ENCODE measurements at places on chromosomes 13 and 19.

- no peak for DNase-seq
Measured at GRCh38 chr13:65095161-65096082, 2134.7 kb downstream of the PCDH9 start.

DNA sequence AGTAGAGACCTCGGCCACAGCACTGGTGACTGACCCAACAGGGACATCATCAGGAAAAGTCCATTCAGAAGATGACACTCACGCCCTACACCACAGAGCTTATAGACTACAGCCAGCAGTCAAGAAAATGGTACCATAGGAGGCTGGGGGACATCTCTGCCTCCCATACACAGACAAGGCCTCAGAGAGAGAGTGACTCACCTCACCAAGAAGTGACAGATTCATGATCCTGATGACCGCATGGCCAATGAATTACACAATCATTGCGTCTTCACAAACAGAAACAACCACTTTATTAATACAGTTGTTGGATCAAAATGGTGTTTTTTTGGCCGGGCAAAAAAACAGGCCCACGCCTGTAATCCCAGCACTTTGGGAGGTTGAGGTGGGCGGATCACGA, 260.8 kb upstream of the TSHZ3 start:
- DNase-seq = no peak

DNA sequence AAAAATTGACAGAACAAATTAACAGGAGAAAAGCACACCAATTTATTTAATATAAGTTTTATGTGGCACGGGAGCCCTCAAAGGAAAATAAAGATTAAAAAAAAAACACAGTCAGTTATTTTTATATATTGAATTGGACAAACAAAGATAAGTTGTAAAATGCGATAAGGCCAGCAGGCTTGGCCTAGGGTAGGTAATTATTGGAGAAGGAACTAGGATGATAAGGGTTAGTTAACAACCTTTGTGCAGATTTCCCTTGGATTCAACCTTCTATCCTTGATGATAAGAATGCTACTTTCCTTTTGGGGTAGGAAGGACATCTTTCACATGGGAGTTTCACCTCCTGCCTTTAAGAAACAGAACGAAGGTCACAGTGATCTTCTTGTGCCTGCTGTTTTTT, 252.8 kb downstream of the SHISA2 start:
- no peak for DNase-seq

- peak; percentile 90 for DNase-seq
Measured at GRCh38 chr19:45902651-45903625, 525 bp upstream of the MYPOP start.

- no peak for DNase-seq
Measured at GRCh38 chr19:53818756-53819155, 5.4 kb downstream of the NLRP12 start.
